Naive thymus-derived CD4-positive, alpha-beta T cell (primary cell): ENCODE measurements at places on chromosomes 2 and 18. TPM values are rescaled to one million over a fixed set of nuclear protein-coding genes. Genes with fewer than 3 reads are reported as not detected.

DNA sequence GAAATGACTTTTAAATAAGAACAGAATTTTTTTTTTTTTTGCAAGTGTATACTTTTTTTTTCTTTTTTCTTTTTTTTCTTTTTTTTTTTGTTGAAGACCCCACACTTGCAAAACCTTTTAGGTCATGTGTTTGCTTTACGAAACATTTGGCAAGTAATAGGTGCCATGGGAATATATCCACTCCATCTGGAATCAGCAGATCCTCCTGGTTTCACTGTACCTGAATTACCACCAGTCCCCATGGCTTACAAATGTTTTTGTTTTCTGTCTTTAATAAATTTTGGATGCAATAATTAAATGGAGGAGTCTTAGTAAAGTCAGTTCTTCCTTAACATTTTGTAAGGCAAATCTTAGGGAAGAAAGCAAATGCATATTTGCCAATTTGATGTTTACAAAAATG, 559.7 kb upstream of the ZEB2 start:
- H3K4me1 ChIP-seq: no peaks in the 10 kb centered on the region
- H3K36me3 ChIP-seq: no peaks in the 10 kb centered on the region
- DNase-seq: no peak
- no peak overlapping the region for H3K4me3 ChIP-seq
- H3K27me3 ChIP-seq: no peaks in the 10 kb centered on the region

GRCh38 chr18:40782453-40783130, 1172.4 kb upstream of the PIK3C3 start:
- H3K4me3 ChIP-seq: no peak overlapping the region
- H3K36me3 ChIP-seq: no peaks in the 10 kb centered on the region
- H3K27ac ChIP-seq: no peak overlapping the region
- no peaks in the 10 kb centered on the region for H3K27me3 ChIP-seq
- H3K4me1 ChIP-seq: no peaks in the 10 kb centered on the region
- no peak for DNase-seq

- H3K4me1 ChIP-seq: no peaks in the 10 kb centered on the region
- no peak for DNase-seq
- H3K27me3 ChIP-seq: no peaks in the 10 kb centered on the region
- no peaks in the 10 kb centered on the region for H3K36me3 ChIP-seq
- H3K27ac ChIP-seq: no peak overlapping the region
Measured at GRCh38 chr2:67772216-67773170, 290.3 kb downstream of the C1D start.

GRCh38 chr2:224310943-224311625, 90.8 kb downstream of the FAM124B start:
- H3K36me3 ChIP-seq: no peaks in the 10 kb centered on the region
- H3K27me3 ChIP-seq: no peaks in the 10 kb centered on the region
- no peak overlapping the region for H3K27ac ChIP-seq

GRCh38 chr2:27754831-27755230, 16.7 kb upstream of the MRPL33 start:
- DNase-seq: no peak
- no peaks in the 10 kb centered on the region for H3K4me1 ChIP-seq
- no peaks in the 10 kb centered on the region for H3K36me3 ChIP-seq
- H3K27ac ChIP-seq: no peak overlapping the region
- no peak overlapping the region for H3K4me3 ChIP-seq
- no peaks in the 10 kb centered on the region for H3K27me3 ChIP-seq

DNA sequence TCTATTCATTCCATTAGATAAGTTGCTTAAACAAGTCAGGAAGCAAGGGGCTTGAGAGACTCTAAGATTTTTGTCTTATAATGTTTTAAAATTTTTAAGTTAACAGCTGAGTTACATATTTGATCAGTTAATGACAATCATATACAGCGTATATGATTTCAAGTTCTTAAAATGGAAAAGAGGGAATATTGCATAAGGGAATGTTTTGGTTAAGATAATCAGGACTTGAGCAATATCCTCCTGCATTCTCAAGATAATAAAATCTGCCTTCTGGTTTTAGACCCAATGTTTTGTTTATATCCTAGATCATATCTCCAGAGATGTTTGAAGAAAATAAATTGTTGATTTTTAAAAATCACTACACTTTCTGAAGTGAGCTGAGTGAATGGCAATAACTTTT, 13.4 kb upstream of the DYNC1I2 start:
- H3K4me1 ChIP-seq: no peaks in the 10 kb centered on the region
- H3K27me3 ChIP-seq: no peaks in the 10 kb centered on the region
- no peak for DNase-seq
- no peak overlapping the region for H3K27ac ChIP-seq

GRCh38 chr2:70510313-70510712, 43.3 kb downstream of the TGFA start:
- H3K27ac ChIP-seq: no peak overlapping the region
- H3K4me3 ChIP-seq: no peak overlapping the region
- no peak for DNase-seq
- no peaks in the 10 kb centered on the region for H3K4me1 ChIP-seq

DNA sequence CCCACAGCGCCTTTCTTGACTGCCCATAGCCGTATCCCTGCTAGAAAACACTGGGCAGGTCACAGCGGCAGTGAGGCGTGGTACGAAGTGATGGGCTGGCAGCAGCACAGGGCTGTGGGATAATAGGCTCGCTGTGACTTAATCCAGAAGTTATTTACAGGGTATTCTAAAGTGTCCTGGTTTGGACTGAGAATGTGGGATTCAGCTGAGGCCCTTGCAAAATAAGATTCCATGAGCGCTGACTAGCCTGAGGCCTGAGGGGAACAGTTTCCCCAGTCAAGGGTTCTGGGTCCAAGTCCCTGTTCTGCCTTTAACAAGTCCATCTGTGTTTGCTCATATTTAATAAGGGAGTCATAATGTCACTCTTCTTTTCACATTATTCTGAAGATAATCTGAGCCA, 34.6 kb downstream of the SETBP1 start:
- DNase-seq: no peak
- H3K4me1 ChIP-seq: peaks cover 14% of the 10 kb centered on the region
- H3K4me3 ChIP-seq: no peak overlapping the region
- no peak overlapping the region for H3K27ac ChIP-seq
- H3K36me3 ChIP-seq: no peaks in the 10 kb centered on the region
- H3K27me3 ChIP-seq: no peaks in the 10 kb centered on the region

DNA sequence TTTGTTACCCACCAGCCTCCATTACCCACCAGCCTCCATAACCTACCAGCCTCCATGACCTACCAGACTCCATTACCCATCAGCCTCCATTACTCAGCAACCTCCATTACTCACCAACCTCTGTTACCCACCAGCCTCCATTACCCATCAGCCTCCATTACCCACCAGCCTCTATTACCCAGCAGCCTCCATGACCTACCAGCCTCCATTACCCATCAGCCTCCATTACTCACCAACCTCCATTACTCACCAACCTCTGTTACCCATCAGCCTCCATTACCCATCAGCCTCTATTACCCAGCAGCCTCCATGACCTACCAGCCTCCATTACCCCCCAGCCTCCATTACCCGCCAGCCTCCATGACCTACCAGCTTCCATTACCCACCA, 133.3 kb upstream of the HS6ST1 start:
- no peaks in the 10 kb centered on the region for H3K27me3 ChIP-seq
- H3K4me1 ChIP-seq: no peaks in the 10 kb centered on the region
- no peak overlapping the region for H3K27ac ChIP-seq

GRCh38 chr2:109500910-109501309, 112.9 kb downstream of the SEPTIN10 start:
- H3K36me3 ChIP-seq: no peaks in the 10 kb centered on the region
- DNase-seq: no peak
- no peak overlapping the region for H3K27ac ChIP-seq
- H3K4me1 ChIP-seq: no peaks in the 10 kb centered on the region

DNA sequence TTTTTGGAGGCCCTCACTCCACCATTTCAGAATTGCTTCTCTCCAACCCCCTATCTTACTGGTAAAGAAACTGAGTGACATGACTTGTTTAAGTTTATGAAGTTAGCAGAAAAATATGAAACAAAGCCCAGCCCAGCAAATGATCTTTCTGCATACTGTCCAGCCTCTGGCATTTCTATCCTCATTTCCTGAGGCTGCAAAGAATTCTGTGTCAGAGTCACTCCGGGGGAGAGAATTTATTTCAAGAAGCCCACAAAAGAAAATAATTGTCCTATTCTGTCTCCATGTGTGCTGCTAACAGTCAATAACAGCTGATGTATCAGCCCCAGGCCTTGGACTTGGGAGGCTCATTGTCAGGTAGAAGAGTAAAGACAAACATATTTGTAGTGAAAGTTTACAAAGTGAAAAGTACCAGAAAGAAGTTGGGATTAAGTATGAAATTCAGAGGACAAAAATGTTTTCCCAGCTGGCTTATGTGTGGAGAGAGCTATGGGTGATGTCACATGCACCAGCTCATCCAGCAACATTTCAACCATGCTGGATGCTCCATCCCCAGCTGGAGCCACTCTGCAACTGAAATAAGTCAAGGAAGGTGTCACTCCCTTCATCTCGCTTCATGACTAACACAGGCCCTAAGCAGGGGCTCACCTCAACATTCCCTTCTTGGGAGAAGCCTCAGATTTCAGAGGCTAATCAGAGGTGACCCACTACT, 42.3 kb downstream of the TRABD2A start:
- peaks cover 36% of the 10 kb centered on the region for H3K36me3 ChIP-seq
- no peaks in the 10 kb centered on the region for H3K27me3 ChIP-seq
- H3K27ac ChIP-seq: peak overlapping the region; percentile 80
- peaks cover 54% of the 10 kb centered on the region for H3K4me1 ChIP-seq
- no peak for DNase-seq

DNA sequence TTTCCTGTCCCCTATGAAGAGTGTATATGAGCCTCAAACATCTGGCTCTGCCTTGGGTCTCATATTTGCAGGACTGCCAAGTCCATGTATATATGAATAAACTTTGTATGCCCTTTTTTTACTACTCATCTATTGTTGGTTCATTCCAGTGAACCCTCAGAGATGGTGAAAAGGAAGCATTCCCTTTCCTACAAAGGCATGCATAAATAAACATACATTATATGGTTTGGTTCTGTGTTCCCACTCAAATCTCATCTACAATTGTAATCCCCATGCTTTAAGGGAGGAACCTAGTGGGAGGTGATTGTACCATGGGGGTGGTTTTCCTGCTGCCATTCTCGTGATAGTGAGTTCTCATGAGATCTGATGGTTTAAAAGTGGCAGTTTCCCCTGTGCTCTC, 534.2 kb downstream of the SPAG16 start:
- no peak overlapping the region for H3K27ac ChIP-seq
- no peak for DNase-seq
- H3K4me3 ChIP-seq: no peak overlapping the region

- no peaks in the 10 kb centered on the region for H3K36me3 ChIP-seq
- no peak overlapping the region for H3K4me3 ChIP-seq
- H3K27me3 ChIP-seq: no peaks in the 10 kb centered on the region
- DNase-seq: no peak
Measured at GRCh38 chr2:140185076-140185475, 1404.9 kb upstream of the NXPH2 start.

GRCh38 chr2:23753291-23754010, 173.5 kb downstream of the ATAD2B start:
- DNase-seq: no peak
- no peak overlapping the region for H3K27ac ChIP-seq
- H3K4me1 ChIP-seq: no peaks in the 10 kb centered on the region
- H3K36me3 ChIP-seq: peaks cover 52% of the 10 kb centered on the region
- no peak overlapping the region for H3K4me3 ChIP-seq

DNA sequence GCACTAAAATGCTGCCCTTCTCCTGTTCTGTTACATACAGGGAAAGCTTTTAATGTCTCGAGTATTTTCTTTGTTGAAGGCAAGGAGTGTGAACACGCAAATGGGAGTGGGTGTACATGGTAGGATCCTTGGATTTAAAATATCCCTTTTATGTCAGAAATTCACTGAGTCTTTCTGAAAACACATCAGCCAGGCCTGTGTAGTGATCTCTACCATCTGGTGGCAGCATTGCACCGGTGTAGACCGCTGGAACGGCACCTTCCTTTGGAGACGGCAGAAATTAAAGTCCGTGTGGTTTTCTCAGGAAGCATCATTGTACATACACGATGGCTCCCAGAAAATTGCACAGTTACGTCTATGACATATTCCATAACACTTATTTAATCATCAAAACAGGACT, 515.8 kb downstream of the GALR1 start:
- no peaks in the 10 kb centered on the region for H3K4me1 ChIP-seq
- H3K36me3 ChIP-seq: no peaks in the 10 kb centered on the region
- H3K27me3 ChIP-seq: no peaks in the 10 kb centered on the region
- no peak overlapping the region for H3K27ac ChIP-seq
- H3K4me3 ChIP-seq: no peak overlapping the region
- no peak for DNase-seq

GRCh38 chr2:232454630-232455029, 1.3 kb upstream of the ALPI start:
- H3K36me3 ChIP-seq: no peaks in the 10 kb centered on the region
- no peaks in the 10 kb centered on the region for H3K27me3 ChIP-seq
- no peak overlapping the region for H3K27ac ChIP-seq
- no peaks in the 10 kb centered on the region for H3K4me1 ChIP-seq
- DNase-seq: no peak

DNA sequence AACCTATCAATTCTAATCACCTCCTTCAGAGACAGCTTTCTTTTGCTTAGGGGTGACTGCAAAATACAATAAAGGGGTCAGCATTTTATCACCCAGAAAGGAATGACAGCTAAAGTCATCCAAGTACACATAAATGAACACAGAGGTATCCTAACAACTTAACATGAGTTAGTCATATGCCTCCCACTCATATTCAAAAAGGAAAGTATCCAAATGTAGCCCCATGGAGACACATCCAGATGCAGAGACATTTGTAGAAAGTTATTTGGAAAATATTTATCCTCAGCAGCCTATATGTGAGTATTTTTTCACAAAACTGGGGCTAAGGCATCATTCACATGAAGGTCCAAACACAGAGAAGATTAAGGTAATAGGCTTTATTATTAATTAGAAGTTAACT, 1579.7 kb upstream of the SLC39A10 start:
- no peak overlapping the region for H3K4me3 ChIP-seq

DNA sequence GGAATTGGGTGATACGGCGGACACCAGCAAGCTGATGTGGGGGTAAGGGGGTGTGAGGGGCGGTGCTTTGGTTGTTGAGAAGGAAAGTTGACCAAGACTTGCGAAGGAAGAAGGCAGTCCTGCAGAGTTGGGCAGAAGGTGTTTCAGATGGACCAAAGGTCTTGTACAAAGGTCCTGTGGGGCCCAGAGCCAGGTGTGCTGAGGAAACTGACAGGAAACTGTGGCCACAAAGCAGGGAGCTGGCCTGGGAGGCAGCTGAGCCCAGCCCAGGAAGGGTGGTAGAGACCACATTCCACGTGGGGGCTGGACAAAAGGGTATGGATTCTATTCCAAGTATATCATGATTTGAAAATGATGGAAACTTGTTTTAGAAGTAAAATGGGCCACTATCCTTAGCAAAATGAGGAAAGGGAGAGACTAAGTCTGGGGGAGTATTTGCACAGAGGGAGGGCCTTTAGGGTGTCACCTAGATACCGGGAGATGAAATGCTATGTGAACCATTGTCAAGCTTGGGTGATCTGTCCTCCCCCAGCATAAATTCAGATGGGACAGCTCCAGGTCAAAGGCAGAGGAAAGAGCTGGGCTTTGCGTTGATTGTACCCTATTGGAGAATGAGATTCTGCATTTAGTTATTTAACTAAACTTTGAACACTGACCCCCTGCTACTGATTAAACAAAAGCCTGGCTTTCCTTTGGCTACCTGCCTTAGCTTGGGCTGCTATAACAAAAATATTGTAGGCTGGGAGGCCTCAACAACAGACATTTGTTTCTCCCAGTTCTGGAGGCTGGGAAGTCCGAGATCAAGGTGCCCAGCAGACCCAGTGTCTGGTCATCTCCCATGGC, 4.3 kb upstream of the EDAR start:
- no peak overlapping the region for H3K4me3 ChIP-seq
- H3K36me3 ChIP-seq: no peaks in the 10 kb centered on the region

The IL36RN gene
- not detected for polyA plus RNA-seq

The TUBA3D gene
- not detected for polyA plus RNA-seq

The OTX1 gene
- not detected for polyA plus RNA-seq

The FNDC4 gene
- polyA plus RNA-seq: not detected

The IAH1 gene
- polyA plus RNA-seq: 74.4 TPM

The SERPINB11 gene
- not detected for polyA plus RNA-seq

The NT5C1B gene
- polyA plus RNA-seq: 0.39 TPM
